ENCODE measurements at places on chromosomes 1 and 21.

GRCh38 chr1:34980715-34981114 lies 4.4 kb downstream of the TMEM35B start:
- DNase-seq: no peak

GRCh38 chr1:219544163-219544846 lies 68.6 kb downstream of the ZC3H11B start:
- peak; percentile 37 for DNase-seq

DNA sequence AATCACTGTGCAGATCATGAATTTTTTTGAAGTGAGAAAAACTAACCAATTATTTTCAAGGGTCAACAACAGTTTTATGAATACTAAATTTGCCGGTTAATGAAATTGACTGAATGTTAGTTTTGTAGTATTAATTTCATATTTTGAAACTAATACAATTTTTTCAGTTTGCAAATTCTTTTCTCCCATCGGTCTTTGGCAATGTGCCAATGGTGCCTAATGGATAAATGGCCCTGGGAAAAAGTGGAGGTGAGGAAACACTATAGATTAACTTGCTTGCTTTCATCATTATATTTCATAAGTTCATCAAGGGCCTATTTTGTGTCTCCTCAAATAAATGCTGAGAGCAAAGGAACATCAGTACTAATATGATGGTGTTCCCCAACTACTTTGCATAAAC lies 4.1 kb downstream of the C1orf141 start:
- DNase-seq: no peak

DNA sequence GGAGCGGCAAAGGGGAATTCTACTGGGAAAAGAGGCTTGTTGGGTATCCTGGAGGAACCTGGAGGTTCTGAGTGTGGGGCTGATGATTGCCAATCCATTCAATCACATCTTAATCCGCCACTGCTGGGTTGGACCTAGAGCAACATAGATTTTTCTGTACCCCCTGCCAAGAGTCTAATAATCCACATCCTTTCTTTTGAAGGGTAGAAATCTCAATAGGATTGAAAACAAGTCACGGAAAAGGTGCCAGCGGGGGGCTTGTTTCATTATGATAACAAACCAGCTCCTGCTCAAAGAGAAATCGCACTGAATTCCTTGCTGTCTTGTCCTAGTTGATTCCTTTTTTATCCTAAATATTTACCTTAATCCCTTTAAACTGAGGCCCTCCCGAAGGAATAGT lies 528.5 kb downstream of the ADGRL2 start:
- DNase-seq: no peak

- DNase-seq: no peak
Observed at GRCh38 chr21:42384156-42384945, 11.5 kb downstream of the TMPRSS3 start.

DNA sequence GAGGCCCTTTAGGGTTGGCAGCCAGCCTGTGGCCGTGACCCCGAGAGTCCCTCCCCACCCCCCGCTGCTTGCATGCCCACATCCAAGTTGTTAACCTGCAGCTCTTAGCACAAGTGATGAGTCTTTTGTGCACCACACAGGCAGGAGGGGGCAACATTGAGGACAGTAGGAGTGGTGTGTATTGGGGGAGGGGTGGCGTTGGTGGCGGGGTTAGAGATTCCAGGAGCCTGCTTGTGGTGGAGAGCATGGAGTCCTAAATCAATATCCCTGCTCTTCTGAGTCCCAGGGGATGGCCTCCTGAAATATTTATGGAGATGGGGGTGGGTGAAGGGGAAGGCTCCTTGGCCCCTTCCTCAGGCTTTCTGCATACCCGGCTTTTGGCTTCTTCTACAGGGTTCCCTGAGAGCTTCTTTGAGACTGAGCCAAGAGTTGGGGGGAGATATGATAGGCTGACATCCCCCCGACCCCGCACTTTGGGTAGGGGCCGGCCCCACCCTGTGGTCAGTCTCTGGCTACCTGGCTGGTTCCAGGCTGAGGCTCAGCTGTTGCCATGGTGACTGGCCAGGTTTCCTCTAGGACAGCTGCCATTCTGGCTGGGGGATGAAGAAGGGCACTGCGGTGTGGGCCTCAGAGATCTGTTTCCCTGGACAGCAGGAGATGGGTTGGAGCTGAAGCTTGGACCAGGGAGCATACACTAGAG lies 5.0 kb downstream of the CHRNB2 start:
- no peak for DNase-seq

GRCh38 chr1:51422367-51423072 lies 92.2 kb upstream of the TTC39A start:
- peak; percentile 4 for DNase-seq

DNA sequence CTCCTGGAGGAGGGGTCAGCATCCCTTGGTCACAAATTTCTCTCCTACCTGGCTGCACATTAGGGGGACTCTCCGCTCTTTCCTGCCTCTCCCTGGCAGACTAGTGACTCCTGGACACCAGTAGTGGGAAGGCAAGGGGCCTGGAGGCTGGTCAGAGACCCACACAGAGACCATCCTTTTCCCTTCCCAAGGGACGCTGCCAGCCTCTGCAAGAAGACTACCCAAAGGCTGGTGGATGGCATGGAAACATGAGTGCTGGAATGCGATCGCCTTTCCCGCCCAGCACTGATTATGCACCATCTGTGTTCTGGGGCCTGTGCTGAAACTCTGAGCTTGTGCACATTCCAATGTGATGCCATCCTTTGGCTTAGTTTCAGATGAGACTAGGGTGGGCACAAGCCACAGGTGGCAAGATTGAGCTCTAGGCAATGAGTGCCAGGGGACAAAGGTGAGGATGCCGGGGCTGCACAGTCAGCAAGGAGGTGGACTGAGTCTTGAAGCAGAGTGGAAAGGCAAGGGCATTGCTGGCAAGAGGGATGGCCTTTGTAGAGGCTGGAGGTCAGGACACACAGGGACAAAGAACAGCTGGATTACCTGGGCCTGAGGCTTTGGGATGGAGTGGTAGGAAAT lies 12.6 kb upstream of the EPS8L3 start:
- DNase-seq: no peak

DNA sequence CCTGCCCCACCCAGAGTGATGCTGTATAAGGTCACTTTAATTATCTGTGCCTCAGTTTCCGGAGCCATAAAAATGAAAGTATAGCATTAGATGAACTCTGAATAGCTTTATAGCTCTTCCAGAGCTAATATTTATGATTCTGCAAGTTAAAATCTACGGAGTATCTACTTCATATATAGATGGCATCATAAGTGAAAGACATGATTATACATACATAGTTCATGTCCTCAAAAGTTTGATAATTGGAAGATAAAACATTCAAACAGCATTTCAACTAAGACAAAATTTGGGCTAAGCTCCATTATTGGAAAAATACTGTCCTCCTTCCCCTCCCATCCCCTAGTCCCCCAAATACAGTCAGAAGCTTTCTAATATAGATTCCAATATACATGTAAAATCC lies 4.2 kb downstream of the AKT3 start:
- no peak for DNase-seq

DNA sequence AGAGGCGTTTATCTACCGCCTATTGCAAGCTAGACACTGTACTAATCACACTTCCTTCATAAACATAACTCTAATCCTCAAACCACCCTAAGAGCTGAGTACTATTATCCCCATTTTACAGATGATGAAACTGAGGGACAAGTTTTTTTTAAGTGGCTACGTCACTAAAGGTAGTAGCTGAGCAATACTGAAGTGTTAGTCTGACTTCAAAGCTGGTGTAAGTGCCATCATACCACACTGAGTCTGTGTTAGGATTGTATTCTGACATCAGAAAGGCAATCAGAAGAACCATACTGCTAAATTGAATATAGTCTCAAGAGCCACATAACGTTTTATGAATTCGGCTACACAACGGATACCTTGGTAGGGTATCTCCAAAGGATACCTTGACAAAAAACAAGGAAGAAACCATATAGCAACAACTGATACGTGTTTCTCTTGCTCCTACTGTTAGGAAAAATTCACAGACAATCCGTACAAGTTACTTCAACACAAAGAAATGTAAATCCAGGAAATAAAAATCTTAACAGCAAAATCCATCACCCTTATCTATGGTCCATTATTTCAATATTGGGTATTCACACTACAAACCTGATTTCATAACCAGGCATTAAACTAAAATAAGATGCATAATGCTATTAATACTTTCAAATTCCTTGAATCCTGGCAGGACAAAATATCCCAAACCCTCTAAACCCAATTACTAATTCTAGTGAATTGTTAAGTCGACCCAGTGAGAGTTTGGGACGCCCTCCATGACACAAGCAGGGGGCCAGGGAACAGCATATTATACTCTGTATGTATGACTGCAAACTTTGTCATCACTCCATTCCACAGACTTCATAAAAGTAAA lies 1.6 kb downstream of the TP53BP2 start:
- no peak for DNase-seq

DNA sequence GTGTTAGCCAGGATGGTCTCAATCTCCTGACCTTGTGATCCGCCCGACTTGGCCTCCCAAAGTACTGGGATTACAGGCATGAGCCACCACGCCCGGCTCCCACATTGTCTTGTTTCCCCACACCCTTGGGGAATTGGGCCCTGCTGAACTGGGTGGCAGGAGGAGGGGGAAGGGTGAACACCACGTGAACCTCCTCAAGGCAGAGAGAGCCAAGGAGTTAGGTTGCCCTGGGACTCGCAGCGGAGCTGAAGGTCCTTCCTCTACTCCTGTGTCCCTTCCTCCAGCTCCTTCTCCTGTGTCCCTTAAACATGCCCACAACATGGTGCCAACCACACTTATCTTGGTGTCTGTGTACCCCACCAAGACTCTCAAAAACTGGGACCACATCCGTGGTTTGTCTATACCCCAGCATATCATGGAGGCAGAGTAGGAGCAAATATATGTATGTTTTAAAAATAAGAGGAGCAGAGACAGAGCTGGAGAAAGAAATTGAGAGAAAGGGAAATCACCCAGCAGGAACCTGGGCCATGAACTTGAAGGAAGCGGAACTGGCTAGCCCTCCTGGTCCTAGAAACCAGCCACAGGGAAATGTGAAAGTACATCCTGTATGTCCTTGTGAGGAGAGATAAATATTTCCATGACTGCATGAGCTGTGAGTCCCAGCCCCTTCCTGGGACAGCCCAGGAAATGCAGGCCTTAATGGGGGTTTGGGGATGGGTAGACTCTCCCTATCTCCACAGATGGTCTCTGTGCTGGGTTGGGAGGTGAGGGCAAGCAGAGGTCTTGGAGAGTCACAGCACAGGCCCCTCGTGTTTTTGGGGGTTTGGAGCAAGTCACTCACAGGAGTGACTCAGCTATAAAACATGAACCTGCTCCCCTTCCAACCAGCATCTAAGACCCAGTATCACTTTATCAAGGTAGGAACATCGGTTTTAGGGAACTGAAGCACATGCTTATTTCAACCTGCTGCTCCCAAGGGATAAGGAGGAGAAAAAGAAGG lies 9.4 kb upstream of the TAL1 start:
- DNase-seq: no peak

Data from astrocyte of the hippocampus (primary cell).